ENCODE measurements at places on chromosomes 16 and 17.

DNA sequence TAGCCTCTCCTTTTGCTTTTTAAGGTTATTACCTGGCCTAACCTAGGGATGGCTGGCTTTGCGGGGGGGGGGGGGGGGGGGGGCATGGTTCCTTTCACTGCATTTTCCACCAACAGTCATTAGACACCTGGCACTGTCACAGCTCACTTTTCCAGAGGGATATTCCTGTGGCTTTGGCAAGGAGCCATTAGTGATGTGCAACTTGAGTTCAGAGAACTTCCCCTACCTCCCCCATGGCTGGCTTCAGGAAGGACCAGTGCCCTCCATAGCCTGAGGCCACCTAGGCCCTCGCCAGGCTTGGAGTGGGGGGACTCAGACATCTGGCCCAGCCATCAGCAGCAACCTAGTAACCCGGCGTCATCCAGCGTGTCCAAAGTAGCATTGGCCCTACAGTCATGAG, 234.6 kb downstream of the CPPED1 start:
- DNase-seq = no peak

GRCh38 chr16:9075299-9076071, 16.0 kb upstream of the HAPSTR1 start:
- DNase-seq = no peak

GRCh38 chr16:49520492-49521038, 147.0 kb downstream of the C16orf78 start:
- DNase-seq = no peak

- DNase-seq = no peak
These were observed 3.3 kb upstream of the LAT start for GRCh38 chr16:28981517-28981916.

DNA sequence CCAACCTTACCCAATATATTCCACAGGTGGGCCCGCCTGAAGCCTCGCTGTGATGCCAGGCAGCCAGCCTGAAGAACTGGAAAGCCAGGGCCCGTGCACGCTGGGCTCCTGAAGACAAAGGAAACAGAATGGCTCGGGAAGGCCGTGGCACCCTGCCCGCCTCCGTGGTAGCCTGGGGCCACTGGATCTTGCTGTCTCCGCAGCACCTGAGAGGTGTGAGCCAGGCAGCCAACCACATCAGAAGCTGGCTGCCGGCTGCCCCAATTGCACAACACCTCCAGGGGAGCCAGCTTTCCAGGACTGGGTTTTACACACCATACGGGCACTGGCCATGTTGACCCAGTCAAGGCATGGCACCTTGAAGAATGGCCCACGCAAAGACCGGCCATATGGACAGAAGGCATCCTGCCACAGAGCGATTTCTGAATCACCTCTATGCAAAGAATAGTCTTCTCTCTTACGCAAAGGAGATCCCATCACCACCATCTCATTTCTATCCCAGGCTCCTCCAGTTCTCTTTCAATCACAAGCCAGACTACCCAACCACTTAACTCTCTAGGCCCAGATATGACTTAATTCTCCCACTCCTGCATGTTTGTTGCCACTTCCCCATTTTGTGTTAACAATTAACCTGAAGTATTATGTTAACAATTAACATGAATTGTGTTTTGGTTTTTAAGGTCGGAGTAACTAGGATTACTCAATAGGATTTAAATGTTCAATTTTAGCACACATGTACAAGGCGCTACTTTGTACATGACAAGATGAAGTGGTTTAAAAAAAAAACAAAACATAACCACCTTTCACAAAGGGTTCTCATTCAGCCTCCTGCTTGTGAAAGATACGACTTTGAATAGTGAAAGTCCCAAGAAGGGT, 32.1 kb downstream of the ZFHX3 start:
- no peak for DNase-seq

DNA sequence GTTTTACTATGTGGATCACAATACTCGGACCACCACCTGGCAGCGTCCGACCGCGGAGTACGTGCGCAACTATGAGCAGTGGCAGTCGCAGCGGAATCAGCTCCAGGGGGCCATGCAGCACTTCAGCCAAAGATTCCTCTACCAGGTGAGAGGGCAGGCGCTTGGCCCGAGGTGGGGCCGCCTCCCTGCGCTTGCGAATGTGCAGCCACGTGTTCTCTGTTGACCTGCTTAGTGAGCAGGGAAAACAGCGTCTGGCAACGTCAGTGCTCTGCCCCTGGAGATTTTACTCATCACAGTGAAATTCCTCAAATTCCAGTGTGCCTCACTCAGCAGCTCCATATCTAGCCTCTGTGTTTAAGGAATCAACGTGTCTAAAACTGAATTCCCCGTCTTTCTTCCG, 33.4 kb upstream of the CLEC18A start:
- DNase-seq = no peak

Measured in stimulated activated naive B cell treated with anti-CD40 and anti-IgM and Interleukin-4, amounts not matched to agents 10 μg/mL and 1 μg/mL and 100 μg/mL, for 72 hours (primary cell).